ENCODE measurements at places on chromosomes 16 and 17.
A peak's percentile ranks its signal among the peaks of the same experiment; 100 is the strongest.

DNA sequence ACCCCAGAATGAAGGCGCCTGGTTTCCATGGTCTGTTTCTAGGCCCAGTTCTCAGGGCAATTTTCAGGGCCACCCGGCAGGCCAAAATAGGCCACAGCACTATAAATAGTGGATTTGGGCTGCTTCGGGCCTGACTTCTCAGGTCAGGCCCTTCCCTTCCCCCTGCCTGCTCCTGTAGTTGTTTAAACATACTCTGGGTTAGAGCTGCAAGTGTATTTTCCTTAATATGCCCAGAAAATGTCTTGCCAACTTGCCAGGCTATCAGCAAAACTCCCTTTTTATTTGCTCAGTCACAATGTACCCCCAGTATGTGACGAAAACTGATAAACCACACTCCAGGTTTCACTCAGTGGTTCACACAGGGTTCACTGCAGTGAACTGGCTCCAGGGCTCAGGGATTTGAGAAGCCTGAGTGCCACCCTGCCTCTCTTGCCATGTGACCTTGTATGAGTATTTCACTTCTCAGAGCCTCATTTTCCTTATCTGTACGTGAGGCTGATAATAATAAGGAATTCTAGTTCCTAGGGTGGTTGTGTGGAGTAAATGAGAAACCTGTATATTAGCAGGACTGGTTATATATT lies 76.5 kb downstream of the GPRC5B start:
- peak; percentile 12 for DNase-seq

DNA sequence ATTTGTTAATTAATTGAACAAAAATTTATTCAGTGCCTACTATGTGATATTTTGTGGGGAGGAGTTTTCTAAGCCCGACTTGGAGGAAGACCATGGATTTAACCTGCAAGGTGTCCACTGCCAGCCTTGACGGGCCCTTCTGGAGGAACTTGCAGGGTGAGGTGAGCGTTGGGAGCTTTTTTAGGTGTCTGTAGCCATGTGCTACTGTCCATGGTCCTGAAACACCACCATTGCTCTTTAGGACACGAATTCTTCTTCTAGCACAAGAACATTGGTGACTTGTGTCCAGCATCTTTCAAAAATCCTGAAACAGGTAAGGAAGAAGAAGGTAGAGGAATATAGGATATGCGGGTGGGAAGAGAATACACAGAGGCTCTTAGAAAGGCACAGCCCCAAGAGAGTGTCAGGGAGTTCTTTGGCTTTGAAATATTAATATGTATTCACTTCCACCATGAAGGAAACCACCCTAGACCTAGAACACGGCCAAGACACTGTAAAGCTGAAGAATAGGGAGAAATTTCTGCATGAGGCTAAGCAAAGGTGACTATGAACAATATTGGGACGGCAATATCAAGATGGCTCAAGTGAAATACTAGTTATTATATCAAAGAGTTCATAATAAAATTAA lies 27.9 kb upstream of the OR4D1 start:
- peak; percentile 36 for DNase-seq

GRCh38 chr16:14205666-14206065 lies 134.5 kb downstream of the MRTFB start:
- DNase-seq, result no peak

DNA sequence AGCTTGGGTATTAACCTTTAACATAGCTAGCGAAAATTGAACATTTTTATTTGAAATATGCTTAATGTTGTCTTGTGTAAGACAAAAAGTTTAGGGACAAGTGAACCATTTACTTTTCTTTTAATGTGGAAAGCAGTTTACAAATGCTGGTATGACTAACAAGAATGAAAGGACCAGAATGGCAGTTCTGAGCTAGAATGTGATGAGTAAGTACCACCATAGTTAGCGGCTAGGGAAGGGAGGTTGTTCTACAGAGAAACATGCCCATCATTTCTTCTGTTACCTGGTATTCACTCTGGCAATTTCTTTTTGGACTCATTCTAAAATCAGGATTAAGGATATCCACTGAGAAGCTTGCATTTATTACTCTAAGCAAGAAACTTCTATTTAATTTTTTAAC lies 121.1 kb downstream of the WWOX start:
- DNase-seq, result no peak

DNA sequence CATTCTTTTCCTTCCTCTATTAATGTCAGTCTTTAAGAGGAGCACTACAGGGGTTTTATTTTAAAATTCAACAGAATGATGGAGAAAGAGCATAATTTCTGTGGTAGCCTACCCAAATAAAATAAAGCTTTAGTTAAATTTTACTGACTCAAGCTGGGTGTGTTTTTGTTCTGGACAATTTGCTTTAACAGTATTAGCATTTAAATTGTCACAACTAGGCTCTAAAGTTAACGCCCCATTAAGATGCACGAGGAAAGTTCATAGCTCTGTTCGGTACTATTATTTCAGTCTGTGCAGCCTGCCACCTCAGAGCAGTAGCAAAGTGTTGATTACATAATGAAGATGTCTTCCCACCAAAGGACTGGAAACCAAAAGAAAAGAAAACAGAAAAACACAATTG lies 52.0 kb downstream of the CDK12 start:
- no peak for DNase-seq

DNA sequence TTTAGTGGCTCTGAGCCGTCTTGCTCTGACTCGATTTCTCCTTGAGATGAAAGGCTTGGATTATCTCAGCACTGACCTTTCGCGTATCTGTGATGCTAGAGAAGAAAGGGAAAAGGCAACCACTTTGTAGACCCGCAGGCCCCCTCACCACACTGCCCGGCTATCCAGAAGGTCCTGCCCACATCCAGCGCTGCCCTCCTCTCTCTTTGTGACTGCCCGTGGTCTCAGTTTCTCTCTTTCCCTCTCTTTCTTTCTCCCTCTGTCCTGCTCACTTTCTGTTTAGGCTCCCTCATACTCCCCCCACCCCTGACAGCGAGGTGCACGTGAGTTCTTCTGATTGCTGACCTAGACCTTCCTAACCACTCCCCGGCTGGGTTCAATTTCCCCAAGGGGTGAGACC lies 12.8 kb upstream of the TBX21 start:
- no peak for DNase-seq

GRCh38 chr17:6675201-6675825 lies 23.8 kb downstream of the C17orf100 start:
- no peak for DNase-seq

- peak; percentile 64 for DNase-seq
Observed at GRCh38 chr17:80477647-80478478, 1.5 kb upstream of the NPTX1 start.

DNA sequence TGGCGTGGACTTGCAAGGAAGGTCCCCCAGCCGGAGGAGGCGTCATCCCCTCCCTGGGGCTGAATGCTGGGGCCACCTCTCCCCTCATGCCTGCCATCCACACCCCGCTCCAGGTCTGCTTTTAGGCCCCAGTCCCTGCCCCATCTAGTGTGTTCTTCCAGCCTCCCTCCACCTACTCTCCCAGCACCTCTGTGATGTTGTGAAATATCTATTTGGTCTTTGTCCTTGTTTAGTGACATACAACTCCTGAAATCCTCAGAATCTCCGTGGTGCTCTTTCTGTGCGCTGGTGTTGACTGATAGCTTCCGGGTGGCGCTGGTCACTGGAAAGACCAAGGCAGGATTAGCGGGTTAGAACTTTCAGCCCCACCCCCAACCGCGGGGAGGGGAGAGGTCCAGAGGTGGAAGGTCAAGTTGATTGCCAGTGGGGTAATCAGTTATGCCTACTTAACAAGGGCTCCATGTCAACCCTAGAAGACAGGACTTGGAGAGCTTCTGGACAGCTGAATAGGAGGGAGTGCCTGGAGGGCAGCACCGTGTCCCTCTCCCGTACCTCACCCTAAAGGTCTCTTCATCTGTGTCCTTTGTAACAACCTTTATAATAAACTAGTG lies 10.1 kb downstream of the TBC1D24 start:
- no peak for DNase-seq

DNA sequence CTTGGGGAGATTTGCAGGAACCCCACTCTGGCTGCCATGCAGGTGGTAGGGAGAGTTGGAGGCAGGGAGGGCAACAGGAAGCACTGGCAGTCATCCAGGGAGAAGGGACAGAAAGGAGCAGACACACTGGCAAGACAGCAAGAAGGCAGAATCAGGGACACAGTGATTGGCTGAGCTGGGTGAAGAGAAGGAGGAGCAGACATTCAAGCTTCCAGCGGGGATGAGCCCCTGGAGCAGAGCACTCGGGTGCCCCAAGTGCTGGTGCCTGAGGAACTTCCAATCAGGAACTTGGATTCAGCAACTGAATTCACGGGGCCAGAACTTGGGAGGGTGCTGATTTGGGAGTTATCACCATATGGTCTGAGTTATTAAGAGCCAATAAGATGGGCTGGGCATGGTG lies 6.3 kb upstream of the ITGA3 start:
- DNase-seq, result no peak

DNA sequence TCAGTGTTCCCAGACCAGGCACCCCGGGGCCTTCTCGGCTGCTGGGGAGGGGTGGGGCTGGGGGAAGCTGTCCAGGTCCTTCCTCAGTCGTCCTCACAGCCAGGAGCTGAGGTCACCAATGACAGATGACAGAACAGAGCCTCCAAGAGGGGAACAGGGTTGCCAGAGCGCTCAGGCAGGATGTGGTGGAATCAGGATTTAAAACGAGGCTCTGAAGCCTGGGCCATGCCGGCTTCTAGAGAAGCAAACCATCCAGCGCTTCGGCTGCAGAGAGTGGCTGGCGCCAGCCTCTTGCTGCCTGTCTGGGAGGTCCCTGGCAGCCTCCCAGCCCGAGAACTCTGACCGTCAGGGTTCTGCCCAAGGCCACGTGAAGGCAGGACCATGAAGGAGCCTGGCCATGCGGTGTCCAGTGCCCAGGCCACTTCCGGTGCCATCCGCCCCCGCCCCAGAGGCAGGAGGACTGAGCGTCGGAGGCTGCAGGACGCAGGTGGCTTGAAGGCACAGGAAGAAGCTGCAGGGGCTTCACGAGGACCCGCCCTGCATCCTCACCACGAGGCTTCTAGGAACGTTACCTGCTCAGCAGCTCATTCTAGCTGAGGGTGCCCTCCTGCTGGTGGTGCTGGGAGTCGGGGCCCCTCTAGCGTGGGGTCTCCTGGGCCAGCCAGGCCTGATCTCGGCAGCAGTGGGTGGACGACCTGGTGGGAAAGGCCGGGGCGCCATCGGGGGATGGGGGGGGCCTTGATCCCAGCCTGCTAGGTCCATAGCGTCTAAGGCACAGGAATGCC lies 78.5 kb downstream of the KLHDC4 start:
- DNase-seq, result no peak

DNA sequence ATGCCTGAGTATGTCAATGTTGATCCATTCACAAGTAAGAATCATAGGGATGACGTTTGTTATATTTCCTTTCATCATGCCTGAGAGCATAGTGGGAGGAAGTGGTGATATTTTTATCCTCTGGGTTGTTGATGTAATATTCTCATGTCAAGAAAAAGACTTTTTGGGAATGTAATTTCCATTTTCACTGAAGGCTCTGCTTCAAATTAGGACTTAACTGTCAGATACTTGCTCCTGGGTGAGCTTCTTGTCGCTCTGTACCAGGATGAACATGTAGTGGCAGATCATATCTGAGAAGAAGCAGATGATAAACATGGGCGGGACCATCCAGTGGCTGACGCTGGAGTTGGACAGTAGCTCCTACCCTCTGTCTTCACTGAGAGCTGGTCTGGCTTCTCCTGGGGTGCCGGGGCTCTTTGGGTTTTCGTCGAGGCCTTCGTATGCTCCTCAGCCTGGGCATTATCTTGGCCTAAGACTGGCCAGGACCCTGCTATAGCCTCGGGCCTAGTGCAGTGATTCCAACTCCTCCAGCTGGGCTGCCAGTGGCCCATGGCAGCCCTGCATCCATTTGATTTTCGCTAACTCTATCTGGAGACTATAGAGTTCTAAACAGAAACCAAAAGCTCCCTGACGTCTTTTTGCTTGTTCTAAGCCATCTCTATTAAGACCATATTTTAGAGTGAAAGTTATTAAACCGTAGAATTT lies 19.7 kb downstream of the CYB5B start:
- no peak for DNase-seq

- DNase-seq, result no peak
Observed at GRCh38 chr17:17900615-17901520, 64.1 kb upstream of the SREBF1 start.
